ENCODE measurements at places on chromosomes 3 and 15.

- no peak for DNase-seq
These were observed 74.6 kb upstream of the ARL6 start for GRCh38 chr3:97689962-97690361.

- no peak for DNase-seq
These were observed 26.4 kb downstream of the GNB5 start for GRCh38 chr15:52164631-52165265.

GRCh38 chr3:13963137-13963886 lies 83.4 kb upstream of the WNT7A start:
- DNase-seq = no peak

GRCh38 chr3:131655070-131655690 lies 152.4 kb upstream of the MRPL3 start:
- DNase-seq = no peak

GRCh38 chr15:54618120-54618519 lies 578.6 kb downstream of the RSL24D1 start:
- DNase-seq = no peak

DNA sequence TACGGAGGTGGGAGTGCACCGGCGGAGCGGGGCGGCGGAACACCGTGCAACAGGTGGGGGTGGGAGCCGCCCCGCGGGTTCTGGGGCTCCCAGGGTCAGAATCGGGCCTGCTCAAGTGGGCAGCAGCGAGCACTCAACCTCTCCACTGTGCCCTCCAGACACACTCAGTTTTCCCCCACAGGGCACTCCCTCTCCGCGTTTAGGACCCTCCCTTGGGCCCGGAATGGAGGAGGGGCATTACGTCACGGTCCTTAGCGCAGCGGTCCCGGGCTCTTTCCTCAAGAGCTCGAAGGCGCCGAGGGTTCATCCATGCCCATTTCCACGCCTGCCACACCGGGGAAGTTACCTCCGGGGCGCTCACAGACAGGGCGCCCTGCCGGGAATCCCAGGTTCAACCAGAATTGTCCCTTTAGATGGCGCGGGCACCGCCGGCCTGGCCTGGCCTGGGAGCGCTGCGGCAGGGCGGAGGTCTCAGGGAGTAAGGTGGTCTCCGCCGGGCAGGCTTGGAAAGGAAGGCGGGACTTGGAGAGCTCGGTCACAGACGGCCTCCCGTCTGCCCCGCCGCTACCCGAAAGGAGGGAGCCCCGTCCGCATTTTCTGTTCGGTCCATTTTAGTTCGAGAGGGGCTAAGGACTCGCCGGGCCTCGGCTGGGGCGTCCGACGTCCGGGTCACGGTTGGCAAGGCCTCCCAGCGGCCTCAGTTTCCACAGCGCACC lies 5.1 kb downstream of the RNU6-1 start:
- DNase-seq = no peak

- DNase-seq = no peak
These were observed 18.4 kb upstream of the MCF2L2 start for GRCh38 chr3:183446838-183447205.

DNA sequence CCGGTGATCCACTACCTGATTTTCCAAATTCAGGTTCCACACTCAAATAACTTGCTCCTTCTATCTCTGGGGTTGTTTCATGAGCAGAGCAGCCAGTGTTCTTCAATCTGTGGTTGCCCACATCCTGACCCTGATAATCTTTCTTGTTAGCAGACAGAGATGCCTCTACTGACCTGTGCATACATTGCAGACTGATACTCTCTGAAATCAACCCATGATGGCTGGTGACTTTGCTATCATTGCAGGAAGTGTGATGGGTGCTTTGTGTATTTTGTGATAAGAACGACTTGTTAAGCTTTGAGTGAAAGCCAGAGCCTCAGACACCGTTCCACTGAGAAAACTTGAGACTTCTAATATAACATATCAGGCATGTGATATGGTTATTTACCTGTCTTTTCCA lies 39.9 kb downstream of the GATM start:
- no peak for DNase-seq

DNA sequence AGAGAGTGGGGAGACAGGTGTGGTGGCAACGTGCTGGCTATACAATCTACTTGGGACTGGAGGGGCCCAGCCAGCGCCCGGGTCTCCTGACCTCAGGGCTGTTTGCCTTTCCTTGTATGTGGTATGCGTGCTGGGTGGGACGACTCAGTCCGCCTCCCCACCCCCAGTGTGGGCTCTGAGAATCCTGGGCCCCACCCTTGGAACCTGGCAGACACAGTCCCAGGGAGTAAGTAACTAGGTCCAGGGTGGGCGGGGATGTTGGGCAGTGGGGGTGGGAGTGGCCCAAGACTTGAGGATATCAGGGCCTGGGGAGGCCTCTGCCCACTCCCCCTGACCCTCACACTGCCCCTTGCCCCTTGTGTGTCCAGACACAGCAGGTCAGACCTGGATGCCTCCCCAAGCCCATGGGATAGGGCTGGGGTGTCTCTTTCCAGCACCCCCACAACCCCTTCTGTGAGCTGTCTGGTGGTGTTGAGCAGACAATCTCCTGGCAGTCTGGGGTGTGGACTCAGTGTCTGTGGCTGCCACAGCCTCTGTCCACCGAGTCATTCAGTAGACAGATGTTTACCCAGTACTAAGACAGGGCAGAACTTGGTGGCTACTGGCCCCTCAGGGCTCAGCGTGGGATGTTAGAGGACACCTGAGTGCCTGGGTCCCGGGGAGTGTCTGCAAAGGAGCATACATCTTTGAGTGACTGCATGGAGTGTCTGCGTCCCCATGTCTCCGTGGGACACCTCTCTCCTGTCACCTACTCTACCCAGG lies 1.3 kb downstream of the CHST13 start:
- no peak for DNase-seq

- DNase-seq = no peak
These were observed 158.0 kb downstream of the CHST2 start for GRCh38 chr3:143277531-143277930.

DNA sequence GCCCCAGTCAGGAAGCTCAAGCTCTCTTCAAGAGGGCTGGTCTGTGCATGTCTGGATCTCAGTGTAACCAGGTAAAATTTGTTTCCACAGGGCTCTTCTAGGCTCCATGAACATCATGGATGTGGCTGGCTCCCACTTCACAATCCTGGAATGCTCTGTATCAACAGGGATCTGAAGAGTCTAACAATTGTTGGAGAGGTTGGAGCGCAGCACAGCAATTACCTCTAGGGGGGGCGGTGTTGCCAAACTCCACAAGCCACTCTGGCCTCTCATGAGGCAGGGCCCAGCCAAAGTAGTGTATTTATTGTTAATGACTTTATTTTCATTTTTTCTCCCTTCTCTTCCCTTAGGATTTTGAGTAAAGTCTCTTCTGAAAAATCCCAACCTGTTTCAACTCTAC lies 6.1 kb upstream of the EIF2B5 start:
- DNase-seq = no peak

GRCh38 chr15:51103330-51103729 lies 8.6 kb upstream of the TNFAIP8L3 start:
- DNase-seq = no peak

DNA sequence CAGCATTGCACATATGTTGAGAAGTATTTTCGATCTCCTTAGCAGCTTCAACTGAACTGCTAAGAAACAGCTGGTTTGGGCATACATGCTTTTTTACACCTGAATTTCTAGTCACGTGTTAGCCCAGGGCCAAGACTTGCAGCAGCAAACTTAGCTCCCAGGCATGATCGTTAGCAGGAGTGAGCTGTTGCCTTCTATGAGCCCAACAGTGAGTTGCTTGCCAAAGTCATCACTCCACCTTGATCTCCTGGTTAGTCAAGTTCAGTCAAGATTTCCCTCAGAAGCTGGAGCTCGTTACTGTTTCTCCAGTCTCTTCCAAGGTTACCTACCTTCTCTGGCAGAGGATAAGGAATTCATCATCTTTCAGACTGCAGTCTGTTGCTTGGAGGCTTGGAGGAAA lies 100.4 kb upstream of the SEMA6D start:
- no peak for DNase-seq

- DNase-seq = peak; percentile 59
These were observed 9.1 kb downstream of the CD80 start for GRCh38 chr3:119550192-119550910.

DNA sequence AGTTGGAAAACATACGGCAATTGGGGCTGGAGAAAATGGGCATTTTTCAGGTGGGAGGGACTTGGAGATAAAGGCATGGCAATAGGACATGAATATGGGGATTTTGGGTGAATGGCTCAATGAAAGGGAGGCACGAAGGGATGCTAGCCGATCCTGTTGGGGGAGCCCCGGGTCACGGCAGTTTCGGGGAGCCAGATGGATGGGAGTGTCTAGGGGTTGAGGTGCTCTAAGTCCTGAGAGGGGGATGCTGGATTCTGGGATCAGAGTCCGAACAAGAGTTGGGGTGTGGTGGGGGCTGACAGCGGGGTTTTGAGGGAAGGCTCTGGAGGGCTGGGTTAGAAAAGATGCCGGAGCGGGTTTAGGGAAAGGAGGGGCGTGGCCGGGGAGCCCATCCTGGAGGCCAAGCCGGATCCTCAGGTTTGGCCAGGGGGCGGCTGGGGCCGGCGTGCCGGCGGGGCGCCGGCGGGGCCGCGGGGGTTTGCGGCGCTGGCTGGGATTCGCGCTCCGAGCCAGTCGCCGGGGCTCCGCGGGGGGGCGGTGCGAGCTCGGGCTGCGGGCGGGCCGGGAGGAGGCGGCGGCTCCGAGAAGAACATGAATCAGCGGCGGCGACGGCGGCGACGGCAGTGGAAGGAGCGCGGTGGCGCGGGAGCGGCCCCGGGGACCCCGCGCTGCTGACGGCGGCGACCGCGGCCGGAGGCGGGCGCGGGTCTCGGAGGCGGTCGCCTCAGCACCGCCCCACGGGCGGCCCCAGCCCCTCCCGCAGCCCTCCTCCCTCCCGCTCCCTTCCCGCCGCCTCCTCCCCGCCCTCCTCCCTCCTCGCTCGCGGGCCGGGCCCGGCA lies at the start of gene TYRO3:
Gene TYRO3 (plus strand): TSS at position 813 of the 839 bp plus-strand sequence. CDS start 46 bp downstream, outside the sequence.
- DNase-seq = peak; percentile 41

- DNase-seq = no peak
These were observed 44.5 kb downstream of the TMEM44 start for GRCh38 chr3:194588741-194589140.

DNA sequence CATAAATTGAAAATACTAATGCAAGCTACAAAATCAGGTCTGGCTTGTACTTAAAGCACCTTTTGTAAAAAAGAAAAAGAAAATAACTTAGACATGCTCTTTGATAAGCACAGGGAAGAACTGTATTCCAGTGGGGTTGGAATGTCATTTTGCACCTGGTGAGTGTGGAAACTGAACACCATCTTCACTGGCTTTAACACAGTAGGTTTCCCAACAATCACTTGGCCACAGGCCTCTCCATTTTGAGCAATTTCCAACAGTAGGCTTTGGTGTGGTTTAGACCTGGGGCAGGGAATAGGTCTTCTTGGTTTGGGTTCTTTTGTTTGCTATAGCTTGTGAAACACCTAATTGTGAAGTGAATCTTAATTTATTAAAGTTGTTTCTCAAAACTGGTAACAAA lies 18.9 kb downstream of the PDZRN3 start:
- no peak for DNase-seq

GRCh38 chr15:90189781-90190467 lies 11.2 kb upstream of the SEMA4B start:
- no peak for DNase-seq

GRCh38 chr3:64460877-64461276 lies 226.9 kb downstream of the ADAMTS9 start:
- DNase-seq = no peak

DNA sequence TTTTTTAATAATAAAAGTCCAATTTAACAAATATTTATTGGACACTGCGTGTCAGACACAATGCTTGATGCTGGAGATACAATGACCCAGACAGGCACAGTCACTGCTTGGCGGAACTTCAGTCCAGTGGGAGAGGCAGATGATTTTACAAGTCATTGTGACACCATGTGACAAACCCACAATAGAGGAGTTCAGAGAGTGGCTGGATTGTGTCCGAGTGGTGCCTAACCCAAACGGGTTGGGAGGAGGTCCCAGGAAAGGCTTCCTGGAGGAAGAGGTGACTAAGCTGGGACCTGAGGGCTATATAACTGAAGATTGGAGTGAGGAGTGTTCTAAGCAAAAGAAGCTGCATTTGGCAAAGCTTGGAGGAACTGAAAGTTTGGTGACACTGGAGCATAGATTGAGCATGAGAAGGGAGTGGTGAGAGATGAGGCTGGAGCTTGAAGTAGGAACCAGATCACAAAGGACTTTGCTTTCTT lies 41.4 kb downstream of the CRTC3 start:
- no peak for DNase-seq

- no peak for DNase-seq
These were observed 178.9 kb downstream of the SV2B start for GRCh38 chr15:91278951-91279350.

GRCh38 chr3:13294442-13295351 lies 125.4 kb downstream of the NUP210 start:
- no peak for DNase-seq

DNA sequence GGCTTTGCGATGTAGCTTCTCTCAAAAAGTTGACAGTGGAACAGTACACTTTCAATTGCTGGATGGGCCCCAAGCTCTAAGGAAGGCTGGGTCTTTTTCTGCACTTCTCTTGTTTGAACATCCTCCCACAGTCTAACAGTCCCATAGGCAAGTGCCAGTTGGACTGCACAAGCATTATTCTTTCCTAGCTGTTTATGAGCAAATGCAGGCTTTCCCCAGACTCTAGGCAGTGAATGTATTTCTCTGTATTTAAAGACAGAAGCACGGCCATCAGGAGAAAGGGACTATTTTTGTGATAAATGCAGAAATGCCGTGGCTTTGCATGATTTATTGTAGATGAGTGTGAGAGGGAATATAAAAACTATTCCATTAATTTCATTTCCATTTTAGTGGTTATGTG lies 539.3 kb upstream of the LMCD1 start:
- no peak for DNase-seq

DNA sequence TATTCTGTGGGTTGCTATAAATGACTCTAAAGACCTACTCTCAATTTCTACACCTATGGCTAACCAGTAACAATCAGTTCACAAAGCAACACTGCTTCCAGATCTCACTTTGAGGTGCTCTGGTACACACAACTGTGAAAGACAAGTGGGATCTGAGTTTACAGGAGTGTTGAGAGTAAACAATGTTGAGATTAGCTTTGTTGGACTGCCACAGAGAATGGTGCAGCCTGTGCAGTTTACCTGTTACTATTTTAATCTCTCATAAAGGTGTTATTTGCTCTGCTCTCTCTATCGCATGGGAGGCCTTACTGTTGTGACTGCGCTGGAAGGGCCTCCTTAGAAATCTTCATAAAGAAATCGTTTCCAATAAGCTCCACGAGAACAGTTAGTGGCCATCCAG lies 112.0 kb downstream of the SOX2 start:
- no peak for DNase-seq

GRCh38 chr15:29795610-29796009 lies 26.7 kb downstream of the TJP1 start:
- no peak for DNase-seq

GRCh38 chr15:81038975-81039607 lies 38.4 kb downstream of the TLNRD1 start:
- no peak for DNase-seq

- no peak for DNase-seq
These were observed 63.6 kb downstream of the SCN5A start for GRCh38 chr3:38585791-38586420.

DNA sequence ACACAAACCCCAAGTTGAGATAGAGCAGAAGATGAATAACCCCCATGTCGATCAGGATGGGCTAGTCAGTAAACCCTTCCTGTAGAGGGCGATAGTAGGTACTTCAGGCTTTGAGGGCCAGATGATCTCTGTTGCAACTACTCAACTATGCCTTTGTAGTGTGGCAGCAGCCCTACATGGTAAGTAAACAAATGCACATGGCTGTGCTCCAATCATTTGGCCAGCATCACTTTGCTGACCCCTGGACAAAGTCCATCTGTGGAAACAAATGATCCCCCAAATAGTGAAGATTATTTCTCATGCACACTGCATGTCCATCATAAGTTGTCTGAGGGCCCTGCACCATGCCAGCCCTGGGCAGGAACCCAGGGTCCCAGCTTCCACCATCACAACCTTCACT lies 402.2 kb upstream of the PROK2 start:
- no peak for DNase-seq
